ENCODE measurements at places on chromosomes 5 and 9.

DNA sequence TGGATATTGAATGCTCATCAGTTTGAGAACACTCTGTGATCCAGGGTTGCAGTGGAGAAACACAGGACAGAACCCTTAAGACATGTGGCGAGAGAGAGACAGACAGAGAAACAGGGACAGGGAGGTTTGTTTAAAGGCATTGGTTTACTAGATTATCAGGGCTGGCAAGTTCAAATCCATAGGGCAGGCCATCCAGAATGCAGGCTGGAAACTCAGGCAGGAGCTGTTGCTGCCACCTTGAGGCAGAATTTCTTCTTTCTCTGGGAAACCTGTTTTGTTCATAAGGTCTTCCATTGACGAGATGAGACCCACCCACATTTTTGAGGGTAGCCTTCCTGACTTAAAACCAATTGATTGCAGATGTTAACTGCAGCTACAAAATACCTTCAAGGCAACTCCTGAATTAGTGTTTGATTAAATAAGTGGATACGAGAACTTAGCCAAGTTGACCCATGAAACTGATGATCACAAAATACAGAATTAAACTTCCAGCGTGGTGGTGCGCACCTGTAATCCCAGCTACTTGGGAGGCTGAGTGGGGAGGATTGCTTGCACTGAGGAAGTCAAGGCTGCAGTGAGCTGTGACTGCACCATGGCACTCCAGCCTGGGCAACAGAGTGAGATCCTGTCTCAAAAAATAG, 55.9 kb downstream of the NSUN2 start:
- DNase-seq = no peak

DNA sequence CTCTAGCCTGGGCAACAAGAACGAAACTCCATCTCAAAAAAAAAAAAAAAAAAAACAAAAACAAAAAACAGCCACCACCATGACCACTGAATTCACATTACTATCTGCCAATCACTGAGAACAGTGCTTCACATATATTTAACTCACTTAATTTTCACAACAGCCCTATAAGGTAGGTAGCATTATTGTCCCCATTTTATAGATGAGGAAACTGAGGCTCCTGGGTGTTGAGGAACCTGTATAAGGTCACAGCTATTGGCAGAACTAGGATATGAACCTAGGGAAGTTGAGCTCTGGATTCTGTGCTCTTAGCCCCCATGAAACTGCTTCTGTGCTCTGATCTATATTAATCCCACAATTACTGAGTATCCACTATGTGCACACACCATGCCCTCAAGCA, 283.7 kb downstream of the CRB2 start:
- no peak for DNase-seq

DNA sequence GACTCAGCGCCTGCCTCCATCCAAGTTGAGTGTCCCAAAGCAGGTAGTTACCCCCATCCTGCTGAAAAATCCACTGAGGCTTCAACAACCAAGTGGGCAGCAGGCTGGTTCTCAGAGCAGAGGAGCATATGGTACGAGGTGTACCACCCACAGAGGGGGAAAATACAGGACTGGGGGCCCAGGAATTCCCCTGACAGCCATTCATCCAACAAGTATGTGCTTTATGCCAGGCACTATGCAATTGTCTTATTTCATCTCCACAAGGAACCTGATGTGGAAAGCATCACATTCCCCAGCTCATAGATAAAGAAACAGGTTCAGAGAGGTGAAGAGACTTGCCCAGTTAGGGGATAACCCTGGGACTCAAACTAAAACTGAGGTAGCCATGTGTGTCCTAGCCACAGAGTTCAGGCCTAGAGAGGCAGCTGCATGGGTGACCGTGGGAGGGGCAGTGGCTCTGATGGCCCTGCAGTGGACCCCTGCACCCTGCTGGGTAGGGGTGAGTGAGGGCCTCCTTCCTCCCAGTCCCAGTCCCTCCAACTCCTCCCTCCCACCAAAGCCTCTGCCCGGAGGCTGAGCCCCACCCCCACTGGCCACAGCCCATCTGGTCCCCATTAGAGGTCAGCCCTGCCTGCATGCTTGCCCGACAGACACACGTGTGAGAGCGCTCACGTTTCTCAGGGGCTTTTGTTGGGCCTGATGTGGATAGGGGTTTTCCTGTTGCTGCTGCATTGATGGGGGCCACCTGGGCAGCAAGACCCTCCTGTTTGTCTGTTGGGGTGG, 11.5 kb downstream of the PDLIM4 start:
- no peak for DNase-seq

GRCh38 chr5:141954194-141954593, 3.8 kb downstream of the PCDH12 start:
- no peak for DNase-seq

GRCh38 chr9:135817951-135818717, 89.2 kb downstream of the CAMSAP1 start:
- DNase-seq = no peak

GRCh38 chr5:39948867-39949468, 524.2 kb upstream of the DAB2 start:
- DNase-seq = peak; percentile 11

Measured in stimulated activated CD4-positive, alpha-beta T cell treated with anti-CD3 and anti-CD28 coated beads, Interleukin-12 subunit alpha, Interleukin-12 subunit beta, amount 100 ng/mL, for 48 hours (primary cell).